ENCODE measurements at places on chromosomes 11 and 22.

- peaks cover 5% of the 10 kb centered on the region for H3K36me3 ChIP-seq
- H3K4me1 ChIP-seq, result peaks cover 10% of the 10 kb centered on the region
- DNase-seq, result no peak
- H3K27ac ChIP-seq, result no peak overlapping the region
- no peak overlapping the region for H3K4me3 ChIP-seq
These were observed 13.1 kb downstream of the FAM168A start for GRCh38 chr11:73584831-73585230.

- H3K4me3 ChIP-seq, result no peak overlapping the region
- no peaks in the 10 kb centered on the region for H3K27me3 ChIP-seq
- no peaks in the 10 kb centered on the region for H3K36me3 ChIP-seq
- no peak for DNase-seq
- H3K27ac ChIP-seq, result no peak overlapping the region
- H3K4me1 ChIP-seq, result no peaks in the 10 kb centered on the region
These were observed 86.4 kb downstream of the DLG2 start for GRCh38 chr11:85540635-85541205.

- H3K36me3 ChIP-seq, result no peaks in the 10 kb centered on the region
- H3K27ac ChIP-seq, result no peak overlapping the region
- peaks cover 22% of the 10 kb centered on the region for H3K27me3 ChIP-seq
- H3K4me1 ChIP-seq, result no peaks in the 10 kb centered on the region
These were observed 155.1 kb downstream of the HIPK3 start for GRCh38 chr11:33412241-33412640.

DNA sequence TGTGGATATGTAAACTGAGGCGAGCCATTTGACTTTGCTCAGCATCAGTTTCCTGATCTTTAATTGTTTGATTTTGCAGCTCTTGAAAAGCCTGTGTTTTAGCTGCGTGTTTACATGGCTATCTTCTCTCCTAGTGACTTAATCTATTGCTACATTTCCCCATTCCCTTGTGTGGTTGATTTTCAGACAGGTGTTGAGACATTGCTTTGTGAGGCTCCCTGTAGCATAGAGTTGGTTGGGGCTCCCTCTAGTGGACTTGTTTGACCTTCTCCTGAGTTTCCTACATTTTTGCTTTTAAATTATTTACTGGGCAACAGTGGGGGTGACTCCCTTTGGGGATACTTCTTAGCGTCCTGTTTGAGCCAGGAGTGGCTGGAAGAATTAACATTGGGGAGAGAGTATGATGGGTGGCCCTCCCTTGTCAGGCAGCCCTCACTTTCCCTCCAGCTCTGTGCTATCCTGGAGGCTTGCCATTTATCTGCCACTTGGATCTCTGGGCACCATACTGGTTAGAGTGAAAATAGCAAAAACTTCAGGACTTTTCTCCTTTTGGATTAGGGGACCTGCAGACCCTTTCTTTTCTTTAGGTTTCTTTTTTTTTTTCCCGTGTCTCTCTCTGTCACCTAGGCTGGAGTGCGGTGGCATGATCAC, 9.2 kb upstream of the CBL start:
- no peaks in the 10 kb centered on the region for H3K4me1 ChIP-seq
- H3K27ac ChIP-seq, result no peak overlapping the region
- DNase-seq, result peak; percentile 69
- H3K36me3 ChIP-seq, result no peaks in the 10 kb centered on the region
- no peak overlapping the region for H3K4me3 ChIP-seq

DNA sequence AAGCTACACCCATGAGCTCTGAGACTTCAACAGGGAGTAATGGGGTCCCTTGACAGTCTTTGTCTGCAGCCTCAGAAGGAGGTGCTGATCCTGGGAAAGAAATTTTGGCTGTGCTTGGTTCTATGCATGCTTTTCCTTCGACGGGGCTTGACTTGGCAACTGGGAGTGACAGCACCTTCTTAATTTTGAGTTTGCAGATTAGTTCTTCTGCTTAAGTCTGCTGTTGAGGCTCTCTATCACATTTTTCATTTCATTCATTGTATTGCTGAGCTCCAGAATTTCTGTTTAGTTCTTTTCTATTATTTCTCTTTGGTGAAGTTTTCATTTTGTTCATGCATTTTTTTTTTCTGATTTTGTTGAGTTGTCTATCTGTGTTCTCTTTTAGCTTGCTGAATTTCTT, 125.6 kb downstream of the SNX19 start:
- H3K4me3 ChIP-seq, result no peak overlapping the region
- H3K4me1 ChIP-seq, result no peaks in the 10 kb centered on the region
- peaks cover 5% of the 10 kb centered on the region for H3K36me3 ChIP-seq
- no peak overlapping the region for H3K27ac ChIP-seq
- H3K27me3 ChIP-seq, result peaks cover 12% of the 10 kb centered on the region
- DNase-seq, result no peak

DNA sequence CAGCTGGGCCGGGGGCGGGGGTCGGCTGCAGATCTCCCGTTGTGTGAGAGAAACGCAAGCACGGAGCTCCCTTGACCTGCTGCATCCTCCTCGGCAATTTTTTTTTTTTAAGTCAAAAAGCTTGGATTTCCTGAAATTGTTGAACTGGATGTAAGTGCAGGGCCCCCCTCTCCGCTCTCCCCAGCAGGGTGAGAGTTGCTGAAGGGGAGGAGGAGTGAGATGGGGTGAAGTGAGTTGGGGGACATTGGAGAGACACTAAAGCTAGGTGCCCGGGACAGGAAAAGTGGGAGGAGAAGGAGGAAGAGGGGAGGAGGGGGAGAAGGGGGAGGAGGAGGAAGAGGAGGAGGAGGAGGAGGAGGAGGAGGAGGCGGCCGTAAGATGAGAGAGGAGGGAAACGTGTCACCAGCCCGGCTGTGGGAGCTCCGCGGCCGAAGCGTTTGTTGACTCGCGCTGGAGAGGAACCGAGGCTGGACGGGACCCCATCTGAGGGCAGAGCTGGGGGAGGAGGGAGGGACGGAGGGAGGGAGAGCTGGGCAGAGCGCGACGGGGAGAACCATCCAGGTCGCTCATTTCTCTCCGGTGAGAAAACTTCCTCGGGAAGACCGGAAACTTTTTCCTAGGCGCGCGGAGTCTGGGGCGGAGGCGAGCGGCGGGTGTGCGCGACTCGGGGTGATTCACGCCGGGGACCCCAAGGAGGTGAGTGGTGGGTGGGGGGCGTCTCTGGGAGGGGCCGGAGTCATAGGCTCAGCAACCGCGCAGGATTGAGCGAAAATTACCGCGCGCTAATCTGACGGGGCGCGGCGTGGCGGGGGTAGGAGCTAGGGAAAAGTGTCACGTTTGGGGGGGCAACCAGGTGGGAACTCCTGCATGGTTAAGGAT, 80.2 kb downstream of the PRR5L start:
- peak overlapping the region; percentile 87 for H3K4me3 ChIP-seq
- peaks cover 69% of the 10 kb centered on the region for H3K27me3 ChIP-seq
- peaks cover 36% of the 10 kb centered on the region for H3K4me1 ChIP-seq
- peak; percentile 29 for DNase-seq

DNA sequence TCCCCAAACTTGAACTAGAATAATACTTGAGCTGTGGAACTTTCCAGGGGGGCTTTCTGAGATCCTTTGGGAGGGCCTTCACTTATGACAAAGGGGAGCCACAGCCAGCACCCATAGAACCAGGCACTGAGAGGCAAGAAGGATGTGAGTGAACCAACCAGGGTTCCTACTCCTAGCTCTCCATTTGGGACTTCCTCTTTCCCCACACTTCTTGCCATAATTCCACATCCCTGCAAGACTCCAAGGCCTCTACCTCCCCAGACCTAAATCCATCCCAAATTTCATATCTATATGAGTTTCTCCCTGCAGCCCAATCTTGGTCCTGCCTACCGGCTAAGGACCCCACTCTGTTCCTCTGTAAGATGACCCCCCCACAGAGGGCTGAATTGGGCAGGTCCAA, 31.5 kb downstream of the NRXN2 start:
- H3K36me3 ChIP-seq, result no peaks in the 10 kb centered on the region
- H3K4me3 ChIP-seq, result no peak overlapping the region
- H3K4me1 ChIP-seq, result peaks cover 19% of the 10 kb centered on the region
- no peak for DNase-seq

DNA sequence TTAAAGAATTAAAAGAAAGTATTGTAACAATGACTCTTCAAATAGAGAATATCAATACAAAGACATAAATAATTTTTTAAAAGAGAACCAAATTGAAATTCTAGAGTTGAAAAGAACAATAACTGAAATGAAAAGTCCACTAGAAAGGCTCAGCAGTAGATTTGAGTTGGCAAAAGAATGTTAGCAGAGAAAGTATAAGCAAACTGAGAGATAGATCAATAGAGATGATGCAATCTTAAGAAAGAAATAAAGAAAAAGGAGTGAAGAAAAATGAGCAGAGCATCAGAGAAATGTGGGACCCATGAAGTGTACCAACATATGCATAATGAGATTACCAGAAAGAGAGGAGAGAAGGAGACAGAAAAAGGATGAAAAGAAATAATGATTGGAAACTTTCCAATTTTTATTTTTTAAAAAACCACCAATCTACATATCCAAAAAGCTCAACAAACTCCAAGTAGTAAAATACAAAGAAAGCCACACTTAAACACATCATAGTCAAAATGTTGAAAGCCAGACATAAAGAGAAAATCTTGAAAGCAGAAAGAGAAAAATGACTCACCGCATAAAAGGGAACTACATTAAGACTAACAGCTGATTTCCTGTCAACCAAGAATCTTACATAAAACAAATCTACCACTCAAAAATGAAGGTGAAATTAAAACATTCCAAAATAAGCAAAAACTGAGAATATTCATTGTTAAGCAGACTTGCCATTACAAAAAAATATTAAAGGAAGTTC, 20.9 kb downstream of the NCF4 start:
- peaks cover 5% of the 10 kb centered on the region for H3K36me3 ChIP-seq
- H3K27ac ChIP-seq, result peak overlapping the region; percentile 30
- H3K4me1 ChIP-seq, result peaks cover 22% of the 10 kb centered on the region
- H3K4me3 ChIP-seq, result no peak overlapping the region
- H3K27me3 ChIP-seq, result peaks cover 2% of the 10 kb centered on the region

GRCh38 chr11:61745781-61746441, 6.5 kb upstream of the MYRF start:
- H3K4me1 ChIP-seq, result no peaks in the 10 kb centered on the region
- H3K4me3 ChIP-seq, result no peak overlapping the region
- H3K27ac ChIP-seq, result no peak overlapping the region
- peaks cover 9% of the 10 kb centered on the region for H3K27me3 ChIP-seq
- H3K36me3 ChIP-seq, result no peaks in the 10 kb centered on the region
- DNase-seq, result no peak

DNA sequence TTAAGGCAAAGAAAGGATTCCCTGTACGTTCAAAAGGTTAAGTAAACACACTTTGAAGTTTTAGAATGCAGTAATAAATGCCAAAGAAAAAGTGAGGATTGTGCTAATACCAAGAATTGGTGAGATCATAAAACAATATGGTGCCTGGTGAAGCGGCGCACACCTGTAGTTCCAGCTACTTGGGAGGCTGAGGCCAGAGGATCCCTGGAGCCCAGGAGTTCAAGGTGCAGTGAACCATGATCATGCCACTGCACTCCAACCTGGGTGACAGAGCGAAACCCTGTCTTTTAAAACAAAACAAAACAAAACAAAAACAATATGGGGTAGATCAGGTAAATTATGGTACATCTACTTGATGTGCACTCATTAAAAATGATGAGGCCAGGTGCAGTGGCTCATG, 73.4 kb upstream of the APOA1 start:
- no peak for DNase-seq
- peaks cover 16% of the 10 kb centered on the region for H3K36me3 ChIP-seq
- H3K27me3 ChIP-seq, result no peaks in the 10 kb centered on the region
- no peak overlapping the region for H3K27ac ChIP-seq
- H3K4me1 ChIP-seq, result peaks cover 14% of the 10 kb centered on the region

GRCh38 chr11:97414801-97415200, 1025.0 kb downstream of the JRKL start:
- no peak overlapping the region for H3K4me3 ChIP-seq
- no peaks in the 10 kb centered on the region for H3K4me1 ChIP-seq
- DNase-seq, result no peak
- H3K27me3 ChIP-seq, result no peaks in the 10 kb centered on the region
- no peaks in the 10 kb centered on the region for H3K36me3 ChIP-seq

DNA sequence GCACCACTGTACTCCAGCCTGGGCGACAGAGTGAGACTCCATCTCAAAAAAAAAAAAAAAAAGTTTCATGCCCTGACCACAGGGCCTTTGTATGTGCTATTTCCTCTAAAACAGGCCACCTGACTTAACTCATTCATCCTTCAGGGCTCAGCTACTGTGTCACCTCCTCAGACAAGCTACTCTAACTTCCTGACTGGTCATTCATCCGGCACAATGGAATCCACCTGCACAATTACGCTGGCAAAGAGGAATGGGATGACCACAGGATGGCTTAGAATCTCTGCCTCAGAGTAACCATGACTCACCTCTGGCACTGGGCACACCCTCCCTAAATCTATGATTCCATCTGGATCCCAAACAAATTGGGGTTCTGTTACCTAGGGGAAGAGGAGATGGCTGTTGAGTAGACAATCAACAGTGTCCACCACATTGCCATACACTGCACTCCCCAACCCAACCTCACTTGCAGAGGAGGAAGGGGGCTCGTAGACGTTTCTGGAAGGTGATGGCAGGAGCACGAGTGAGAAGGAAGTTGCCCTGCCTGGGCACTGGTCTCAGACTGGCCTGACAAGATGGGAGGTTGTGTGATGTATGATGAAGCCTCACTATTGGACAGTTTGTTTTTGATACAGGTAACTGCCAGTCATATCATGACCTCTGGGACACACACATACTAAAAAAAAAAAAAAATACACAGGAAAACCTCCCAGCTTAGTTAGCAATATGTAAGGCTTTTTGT, 22.8 kb upstream of the HMOX1 start:
- H3K4me1 ChIP-seq, result peaks cover 20% of the 10 kb centered on the region
- peaks cover 18% of the 10 kb centered on the region for H3K27me3 ChIP-seq
- H3K36me3 ChIP-seq, result no peaks in the 10 kb centered on the region
- H3K4me3 ChIP-seq, result no peak overlapping the region
- no peak for DNase-seq
- H3K27ac ChIP-seq, result no peak overlapping the region

DNA sequence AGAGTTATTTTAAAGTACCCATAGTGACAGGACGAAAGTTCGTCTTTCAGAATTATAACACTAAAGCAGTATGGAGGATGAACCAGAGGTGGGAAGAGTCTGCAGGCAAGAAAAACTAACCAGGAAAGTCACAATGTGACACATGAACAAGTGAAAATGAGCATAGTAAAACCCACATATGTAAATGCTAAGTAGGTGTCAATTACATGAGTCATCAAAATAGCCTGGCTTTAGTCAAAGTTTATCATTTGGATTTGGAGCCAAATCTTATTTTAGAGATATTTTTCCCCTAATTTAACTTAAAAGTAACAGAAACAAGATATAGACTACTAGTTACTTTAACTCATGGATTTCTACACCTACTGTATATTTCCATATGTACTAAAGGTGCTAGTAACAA, 159.8 kb downstream of the GRIA4 start:
- H3K27ac ChIP-seq, result no peak overlapping the region
- H3K4me1 ChIP-seq, result no peaks in the 10 kb centered on the region
- H3K27me3 ChIP-seq, result peaks cover 2% of the 10 kb centered on the region
- no peaks in the 10 kb centered on the region for H3K36me3 ChIP-seq
- DNase-seq, result no peak
- H3K4me3 ChIP-seq, result no peak overlapping the region

GRCh38 chr11:827897-828192, at the start of gene CRACR2B:
Gene CRACR2B, plus strand, starts transcription at chr11:827919. Its CDS starts 689 bp downstream, at chr11:828608.
- no peak within 1 kb of the TSS for H3K27ac ChIP-seq
- H3K4me1 ChIP-seq, result peaks cover 23% of the 10 kb centered on the region
- peak within 1 kb of the TSS; percentile 64 for H3K4me3 ChIP-seq
- H3K36me3 ChIP-seq, result no peaks in the 10 kb centered on the region
- peaks cover 39% of the 10 kb centered on the region for H3K27me3 ChIP-seq
- no peak for DNase-seq

- H3K27ac ChIP-seq, result no peak overlapping the region
- no peaks in the 10 kb centered on the region for H3K4me1 ChIP-seq
- no peak for DNase-seq
- H3K36me3 ChIP-seq, result no peaks in the 10 kb centered on the region
- no peaks in the 10 kb centered on the region for H3K27me3 ChIP-seq
- no peak overlapping the region for H3K4me3 ChIP-seq
These were observed 168.9 kb downstream of the MIAT start for GRCh38 chr22:26825960-26826935.

All from activated naive CD8-positive, alpha-beta T cell treated with anti-CD3 and anti-CD28 coated beads, Interleukin-2, amount 50 U/mL, for 24 hours (primary cell).